NCI-H1930 (cell line): ENCODE measurements at places on chromosomes 12 and 14.

DNA sequence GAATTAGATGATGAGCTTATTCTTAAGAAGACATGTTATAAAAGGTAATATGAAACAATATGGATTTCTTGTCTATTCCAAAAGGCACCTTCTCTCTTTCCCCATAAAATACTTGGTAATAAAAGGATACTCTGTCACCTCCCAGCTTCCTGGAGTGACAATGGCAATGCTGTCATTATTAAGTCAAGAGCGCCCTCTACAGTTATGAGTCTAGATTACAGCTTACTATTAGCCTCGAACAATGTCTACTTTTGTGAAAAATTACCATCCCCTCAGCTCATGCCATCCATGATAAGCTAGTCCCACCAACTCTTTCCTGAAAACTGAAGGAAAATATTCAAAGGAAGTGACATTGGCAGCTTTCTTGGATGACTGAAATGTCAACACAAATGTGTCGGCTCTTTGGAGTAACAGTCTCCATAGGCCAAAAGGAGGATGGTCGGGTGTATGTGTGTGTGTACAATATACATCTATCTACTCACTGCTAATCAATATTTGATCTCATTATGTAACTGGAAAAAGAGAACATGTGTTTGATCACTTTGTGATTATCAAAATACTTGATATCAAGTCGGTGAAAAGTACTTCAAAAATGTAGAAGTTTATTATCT, 48.7 kb upstream of the CDKN3 start:
- DNase-seq: peak; percentile 37

DNA sequence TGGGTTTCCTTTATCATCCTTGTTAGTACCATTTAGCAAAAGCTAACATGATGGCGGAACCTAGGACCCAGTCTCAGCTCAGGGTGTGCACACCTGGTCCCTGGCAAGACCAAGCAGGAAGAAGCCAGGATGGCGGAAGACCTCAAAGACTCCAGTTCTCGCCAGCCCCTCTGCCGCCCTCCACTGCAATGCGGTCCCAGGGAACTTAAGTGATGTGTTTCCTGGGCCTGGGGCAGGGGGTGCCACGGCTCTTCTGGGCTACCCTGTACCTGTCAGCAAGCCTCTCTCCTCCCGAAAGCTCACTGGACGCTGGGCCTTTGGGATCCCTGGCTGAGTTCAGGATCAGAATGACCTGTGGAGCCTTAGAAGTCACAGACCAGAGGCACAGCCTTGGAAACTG, 71.3 kb downstream of the FBXL14 start:
- no peak for DNase-seq

GRCh38 chr14:90398315-90398839, 1.5 kb downstream of the CALM1 start:
- DNase-seq: no peak

GRCh38 chr12:70837026-70837425, 83.5 kb downstream of the PTPRR start:
- DNase-seq: no peak
